Pancreas (tissue), 10 donors: ENCODE measurements at places on chromosomes 5 and 9.

GRCh38 chr9:3847377-3847776 lies 321.6 kb upstream of the RFX3 start:
- DNase-seq = no peak
- no peak overlapping the region for H3K27ac ChIP-seq
- H3K36me3 ChIP-seq = no peaks in the 10 kb centered on the region
- no peak overlapping the region for H3K4me3 ChIP-seq
- no peaks in the 10 kb centered on the region for H3K27me3 ChIP-seq

DNA sequence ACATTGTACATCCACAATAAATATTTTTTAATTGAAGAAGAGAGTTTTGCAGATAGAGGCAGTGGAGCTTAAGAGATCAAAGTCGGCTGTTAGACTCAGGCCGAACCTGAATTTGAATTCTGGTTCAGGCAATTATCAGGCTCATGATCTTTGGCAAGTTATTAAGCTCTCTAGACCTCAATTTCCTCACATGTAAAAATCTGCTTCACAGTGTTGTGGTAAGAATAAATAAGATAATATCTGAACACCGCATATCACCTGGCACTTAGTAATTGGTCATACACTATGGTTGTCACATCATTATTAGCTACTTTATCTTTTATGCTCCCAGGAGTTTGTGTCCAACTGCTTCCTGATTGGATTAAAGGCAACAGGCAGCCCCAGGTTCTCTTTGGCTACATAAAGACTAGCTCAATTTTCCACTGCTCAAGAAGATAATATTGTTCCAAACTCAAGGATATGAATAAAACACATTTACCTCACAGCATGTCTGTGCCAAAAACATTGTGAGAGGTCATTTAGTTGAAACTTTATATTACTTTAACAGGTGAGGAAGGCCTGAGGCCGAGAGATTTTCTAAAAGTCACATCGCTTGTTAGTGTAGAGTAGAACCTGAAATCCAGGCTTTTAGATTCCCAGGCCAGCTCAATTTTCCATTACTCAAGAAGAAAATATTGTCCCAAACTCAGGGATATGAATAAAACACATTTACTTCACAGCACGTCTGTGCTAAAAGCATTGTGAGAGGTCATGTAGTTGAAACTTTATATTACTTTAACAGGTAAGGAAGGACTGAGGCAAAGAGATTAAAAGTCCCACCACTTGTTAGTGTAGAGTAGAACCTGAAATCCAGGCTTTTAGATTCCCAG lies 289.2 kb upstream of the PTGER4 start:
- no peak for DNase-seq
- no peak overlapping the region for H3K27ac ChIP-seq
- H3K4me1 ChIP-seq = no peaks in the 10 kb centered on the region
- no peak overlapping the region for H3K4me3 ChIP-seq

GRCh38 chr9:95592931-95593330 lies 76.2 kb upstream of the PTCH1 start:
- DNase-seq = no peak
- H3K27me3 ChIP-seq = no peaks in the 10 kb centered on the region
- H3K36me3 ChIP-seq = no peaks in the 10 kb centered on the region

- no peak for DNase-seq
- no peak overlapping the region for H3K4me3 ChIP-seq
- no peaks in the 10 kb centered on the region for H3K27me3 ChIP-seq
- no peaks in the 10 kb centered on the region for H3K36me3 ChIP-seq
Observed at GRCh38 chr5:106634375-106634774, 1036.4 kb downstream of the EFNA5 start.

DNA sequence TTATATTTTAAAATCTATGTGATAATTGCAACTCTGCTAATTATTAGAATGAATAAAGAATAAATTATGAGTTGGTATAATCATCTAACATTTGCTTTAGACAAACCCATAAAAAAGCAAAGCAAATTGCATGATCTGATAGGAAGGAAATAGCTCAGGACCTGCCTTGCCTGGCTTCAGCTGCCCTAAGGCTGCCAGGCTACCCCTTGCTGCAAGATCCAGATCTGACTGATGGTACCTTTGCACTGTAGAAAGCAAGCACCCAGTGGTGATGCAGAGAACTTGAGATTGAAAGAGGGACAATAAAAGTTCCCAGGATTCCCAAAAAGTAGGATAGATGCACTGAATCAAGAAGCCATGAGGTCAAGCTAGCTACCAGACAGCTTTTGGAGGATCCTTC lies 100.9 kb upstream of the FSTL4 start:
- DNase-seq = no peak
- no peaks in the 10 kb centered on the region for H3K36me3 ChIP-seq
- H3K27me3 ChIP-seq = no peaks in the 10 kb centered on the region
- H3K4me1 ChIP-seq = no peaks in the 10 kb centered on the region

- no peaks in the 10 kb centered on the region for H3K27me3 ChIP-seq
- H3K4me1 ChIP-seq = peaks cover 4% of the 10 kb centered on the region
- DNase-seq = no peak
- no peak overlapping the region for H3K4me3 ChIP-seq
Observed at GRCh38 chr9:120391691-120392090, 188.3 kb downstream of the CDK5RAP2 start.

DNA sequence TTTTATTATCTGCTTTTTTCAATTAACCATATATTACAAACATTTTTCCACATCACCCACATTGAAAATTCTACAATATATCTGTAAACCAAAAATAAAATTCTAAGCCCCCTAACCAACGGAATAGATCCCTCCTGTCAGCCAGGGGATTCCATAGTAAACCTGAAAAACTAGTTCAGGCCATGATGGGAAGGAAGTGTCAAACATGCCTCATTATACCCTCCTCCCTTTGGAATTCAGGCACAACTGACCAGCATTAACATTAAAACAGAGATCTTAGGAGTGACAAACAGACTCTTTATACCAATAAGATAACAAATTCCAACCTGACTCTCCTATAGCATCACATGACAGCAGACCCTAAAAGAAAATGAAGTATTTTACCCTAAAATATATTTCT lies 113.7 kb upstream of the DMRT1 start:
- no peak for DNase-seq
- H3K4me1 ChIP-seq = no peaks in the 10 kb centered on the region
- H3K4me3 ChIP-seq = no peak overlapping the region

GRCh38 chr5:65663804-65664521 lies 39.1 kb downstream of the SHLD3 start:
- H3K36me3 ChIP-seq = no peaks in the 10 kb centered on the region
- H3K27me3 ChIP-seq = no peaks in the 10 kb centered on the region
- no peak overlapping the region for H3K27ac ChIP-seq

DNA sequence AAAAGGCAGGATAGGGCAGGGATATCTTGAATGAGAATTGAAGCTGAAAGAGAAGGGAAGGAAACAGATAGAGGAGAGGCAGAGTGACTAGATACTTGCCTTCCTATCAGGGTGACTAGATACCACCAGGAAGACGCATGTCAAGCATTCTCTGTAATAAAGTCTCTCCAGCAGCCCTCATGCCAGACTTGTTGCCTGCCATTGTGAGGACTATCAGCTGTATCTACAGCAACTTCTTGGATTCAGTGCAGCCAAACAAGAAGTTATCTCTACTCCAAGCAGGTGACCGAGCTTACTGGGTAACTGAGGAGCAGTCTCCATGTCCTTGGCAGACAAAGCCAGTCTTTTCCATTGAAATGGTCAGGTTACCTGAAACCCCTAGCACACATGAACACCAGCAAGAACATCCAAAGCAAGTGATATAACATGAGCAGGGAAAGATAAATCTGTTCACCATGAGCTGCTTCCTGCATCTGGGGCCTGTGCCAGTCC lies 9.3 kb downstream of the SH3RF2 start:
- H3K4me1 ChIP-seq = peaks cover 62% of the 10 kb centered on the region
- no peak overlapping the region for H3K4me3 ChIP-seq
- no peaks in the 10 kb centered on the region for H3K36me3 ChIP-seq
- H3K27ac ChIP-seq = peak overlapping the region; percentile 55
- no peaks in the 10 kb centered on the region for H3K27me3 ChIP-seq
